ENCODE measurements at places on chromosomes 12 and 14.

GRCh38 chr12:34142430-34142829, 120.1 kb downstream of the ALG10 start:
- DNase-seq = no peak

DNA sequence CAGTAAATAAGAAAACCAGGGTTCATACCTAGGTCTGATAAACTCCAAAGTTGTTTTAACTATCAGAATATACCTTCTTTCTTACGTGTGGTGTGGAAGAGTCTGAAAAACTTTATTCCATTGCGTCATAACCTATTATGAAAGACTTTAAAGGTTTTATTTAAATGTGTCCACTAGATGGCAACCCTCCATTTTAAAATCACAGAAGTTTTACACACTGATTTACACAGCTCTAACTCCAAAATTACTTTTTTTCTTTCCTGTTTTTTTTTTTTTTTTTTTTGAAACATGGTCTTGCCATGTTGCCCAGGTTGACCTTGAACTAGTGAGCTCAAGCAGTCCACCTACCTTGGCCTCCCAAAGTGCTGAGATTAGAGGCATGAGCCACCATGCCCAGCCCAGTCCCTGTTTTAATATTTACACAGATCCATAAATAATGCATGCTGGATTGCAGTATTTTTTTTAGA, 17.3 kb upstream of the TMPRSS12 start:
- DNase-seq = peak; percentile 44

- DNase-seq = peak; percentile 71
Measured at GRCh38 chr12:57173089-57173488, 25.7 kb upstream of the LRP1-AS start.

DNA sequence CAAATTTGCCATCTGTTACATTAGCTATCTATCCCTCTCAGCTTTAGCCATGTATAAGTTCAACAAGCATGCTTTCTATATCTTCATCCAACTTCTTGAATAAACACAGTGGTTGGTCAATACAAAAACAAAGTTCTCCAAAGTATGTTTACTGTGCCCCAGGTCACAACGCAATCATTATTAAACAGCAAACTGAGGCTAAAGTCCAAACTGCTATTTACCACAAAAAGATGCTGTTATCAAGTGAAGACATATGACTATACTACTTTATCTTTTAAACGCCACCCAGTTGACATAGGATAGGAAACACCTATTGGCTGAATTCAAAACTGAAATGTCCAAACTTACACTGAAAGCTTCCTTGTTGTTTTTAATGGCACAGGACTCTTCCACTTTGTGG, 11.7 kb downstream of the ZCCHC8 start:
- no peak for DNase-seq

- DNase-seq = no peak
Measured at GRCh38 chr12:76255692-76256091, 92.5 kb downstream of the BBS10 start.

- DNase-seq = no peak
Measured at GRCh38 chr12:41407232-41407799, 219.2 kb downstream of the PDZRN4 start.

DNA sequence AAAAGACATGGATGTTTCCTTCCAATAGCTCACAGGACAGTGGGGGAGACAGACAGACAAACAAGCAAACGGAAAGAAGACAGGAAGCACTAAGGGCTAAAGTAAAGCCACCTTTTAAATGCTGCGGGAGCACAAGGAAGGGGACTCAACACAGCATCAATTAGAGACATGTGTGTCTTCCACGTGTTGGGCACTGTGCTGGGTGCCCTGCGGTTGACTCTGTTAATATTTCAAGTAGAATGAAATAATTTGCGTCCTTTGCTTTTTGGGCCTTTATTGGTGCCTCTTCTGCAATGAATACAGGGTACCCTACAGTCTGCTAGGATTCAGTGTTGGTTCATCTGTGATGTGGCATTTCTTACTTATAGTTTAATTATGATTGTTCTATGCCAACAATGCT, 90.9 kb upstream of the CPM start:
- no peak for DNase-seq

GRCh38 chr14:99226687-99227086, 45.3 kb downstream of the BCL11B start:
- DNase-seq = no peak

DNA sequence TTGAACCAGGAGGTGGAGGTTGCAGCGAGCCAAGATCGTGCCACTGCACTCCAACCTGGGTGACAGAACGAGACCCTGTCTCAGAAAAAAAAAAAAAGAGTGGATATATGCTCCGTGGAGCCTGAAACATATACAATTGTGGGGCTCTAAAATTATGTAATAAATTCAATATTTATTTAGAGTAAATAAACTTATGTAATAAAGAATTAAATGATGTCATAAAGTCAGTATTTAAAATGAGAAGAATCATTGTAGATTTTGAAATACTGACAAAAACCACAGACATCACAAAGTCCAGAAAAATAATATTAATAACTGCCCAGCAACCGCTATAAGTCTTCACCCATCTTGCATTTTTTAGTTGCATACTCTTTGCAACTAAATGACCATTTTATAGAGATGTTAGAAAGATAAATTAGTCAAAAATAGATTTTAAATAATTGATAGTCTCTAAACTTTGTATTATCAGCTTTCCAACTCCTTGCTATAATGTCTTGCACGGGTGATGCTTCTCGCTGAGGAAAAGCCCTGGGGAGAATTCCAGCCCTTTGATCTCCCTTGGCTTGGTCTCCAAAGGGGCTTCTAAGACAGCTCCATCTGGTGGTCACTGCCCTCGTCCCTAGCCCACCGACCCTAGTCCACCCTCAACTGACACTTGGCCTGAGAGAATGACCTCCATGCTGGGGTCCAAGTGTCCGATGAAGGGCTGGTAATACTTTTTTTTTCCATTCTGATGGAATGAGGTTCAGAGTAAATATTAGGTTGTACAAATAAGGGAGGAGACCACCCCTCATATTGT, 7.9 kb upstream of the TMBIM6 start:
- no peak for DNase-seq

- peak; percentile 18 for DNase-seq
Measured at GRCh38 chr14:105088812-105089745, 23.8 kb upstream of the GPR132 start.

GRCh38 chr12:12327802-12328201, 22.2 kb downstream of the MANSC1 start:
- DNase-seq = peak; percentile 71

- peak; percentile 25 for DNase-seq
Measured at GRCh38 chr12:67161322-67161918, 107.7 kb upstream of the CAND1 start.

DNA sequence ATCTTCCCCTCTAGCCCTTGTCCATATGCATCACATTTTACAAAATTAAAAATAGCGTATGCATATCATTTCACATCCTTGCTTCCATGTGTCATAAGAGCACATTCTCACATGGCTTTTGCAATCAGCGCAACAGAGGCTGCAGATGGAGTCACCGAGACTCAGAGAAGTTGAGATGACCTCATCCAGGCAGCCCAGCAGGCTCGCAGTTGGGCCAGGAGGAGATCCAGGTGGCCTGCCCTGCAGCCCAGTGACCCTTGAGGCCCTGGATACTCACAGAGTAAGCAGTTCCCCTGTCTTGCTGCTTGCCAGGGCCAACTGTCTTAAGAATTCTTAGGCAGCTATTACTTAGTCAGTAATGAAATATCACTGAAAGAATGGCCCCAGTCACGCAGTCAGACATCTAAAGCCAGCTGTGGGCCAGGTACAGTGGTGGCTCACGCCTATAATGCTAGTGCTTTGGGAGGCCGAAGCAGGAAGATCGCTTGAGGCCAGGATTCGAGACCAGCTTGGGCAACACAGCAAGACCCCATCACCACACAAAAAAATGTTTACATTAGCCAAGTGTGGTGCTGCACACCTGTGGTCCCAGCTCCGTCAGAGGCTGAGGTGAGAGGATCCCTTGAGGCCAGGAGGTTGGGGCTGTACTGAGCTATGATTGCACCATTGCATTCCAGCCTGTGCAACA, 9.1 kb downstream of the CAMKK2 start:
- DNase-seq = no peak

GRCh38 chr12:131332224-131332623, 378.5 kb downstream of the ADGRD1 start:
- DNase-seq = no peak

- DNase-seq = no peak
Measured at GRCh38 chr14:89576145-89576927, 159.3 kb upstream of the FOXN3 start.

DNA sequence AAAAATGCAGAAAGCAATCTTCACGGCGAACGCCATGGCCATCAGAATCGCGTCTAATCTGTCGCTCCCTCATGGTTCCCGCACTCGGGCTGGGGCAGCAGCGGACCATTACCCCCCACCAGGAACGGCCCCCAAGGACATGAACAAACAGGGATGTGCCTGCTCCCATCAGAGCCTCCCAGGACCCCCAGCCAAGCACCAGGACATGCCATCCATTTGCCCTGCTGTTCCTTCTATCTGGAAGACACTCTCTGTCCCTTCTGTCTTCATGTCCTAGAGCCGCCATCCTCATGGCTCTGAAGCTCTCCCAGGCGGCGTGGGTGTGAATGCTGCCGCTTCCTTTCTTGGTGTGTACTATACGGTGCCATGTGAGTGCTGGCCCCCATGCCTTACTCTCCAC, 371.8 kb downstream of the BCL11B start:
- DNase-seq = no peak

- no peak for DNase-seq
Measured at GRCh38 chr12:6198556-6198955, 1.6 kb upstream of the CD9 start.

DNA sequence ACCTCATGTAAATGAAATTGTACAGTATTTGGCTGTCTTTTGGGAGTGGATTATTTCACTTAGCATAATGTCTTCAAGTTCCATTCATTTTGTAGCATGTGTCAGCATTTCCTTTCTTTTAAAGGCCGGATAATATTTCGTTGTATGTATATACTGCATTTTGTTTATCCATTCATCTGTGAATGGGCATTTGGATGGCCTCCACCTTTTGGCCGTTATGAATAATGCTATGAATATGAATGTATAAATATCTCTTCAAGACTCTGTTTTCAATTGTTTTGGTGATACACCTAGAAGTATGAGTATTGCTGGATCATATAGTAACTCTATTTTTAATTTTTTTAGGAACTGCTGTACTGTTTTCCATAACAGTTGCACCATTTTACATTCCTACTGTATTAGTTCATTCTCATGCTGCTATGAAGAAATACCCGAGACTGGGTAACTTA, 164.9 kb downstream of the DYRK2 start:
- DNase-seq = no peak

- DNase-seq = no peak
Measured at GRCh38 chr14:104515059-104515810, 64.3 kb upstream of the C14orf180 start.

DNA sequence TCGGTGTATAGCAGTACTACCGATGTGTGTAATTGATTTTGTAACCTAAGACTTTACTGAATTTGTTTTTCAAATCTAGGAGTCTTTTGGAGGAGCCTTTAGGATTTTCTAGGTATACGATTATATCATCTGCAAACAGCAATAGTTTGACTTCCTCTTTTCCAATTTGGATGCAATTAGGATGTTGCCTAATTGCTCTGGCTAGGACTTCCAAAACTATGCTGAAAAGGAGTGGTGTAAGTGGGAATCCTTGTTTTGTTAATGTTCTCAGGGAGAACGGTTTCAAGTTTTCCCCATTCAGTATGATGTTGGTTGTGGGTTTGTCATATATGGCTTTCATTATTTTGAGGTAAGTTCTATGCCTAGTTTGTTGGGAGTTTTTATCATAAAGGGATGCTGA, 171.6 kb upstream of the PDE3A start:
- no peak for DNase-seq

DNA sequence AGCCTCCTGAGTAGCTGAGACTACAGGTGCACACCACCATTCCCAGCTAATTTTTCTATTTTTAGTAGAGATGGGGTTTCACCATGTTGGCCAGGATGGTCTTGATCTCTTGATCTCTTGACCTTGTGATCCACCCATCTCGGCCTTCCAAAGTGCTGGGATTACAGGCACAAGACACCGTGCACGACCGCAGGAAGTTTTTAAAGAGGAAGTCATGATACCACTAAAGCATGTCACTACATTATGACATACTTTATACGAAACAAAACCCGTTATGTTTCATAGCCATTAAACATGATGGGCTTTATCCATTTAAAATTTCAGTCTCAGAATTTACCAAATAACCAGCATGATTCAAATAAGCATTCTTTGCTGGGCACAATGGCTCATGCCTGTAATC, 83.8 kb upstream of the DUSP6 start:
- DNase-seq = no peak

DNA sequence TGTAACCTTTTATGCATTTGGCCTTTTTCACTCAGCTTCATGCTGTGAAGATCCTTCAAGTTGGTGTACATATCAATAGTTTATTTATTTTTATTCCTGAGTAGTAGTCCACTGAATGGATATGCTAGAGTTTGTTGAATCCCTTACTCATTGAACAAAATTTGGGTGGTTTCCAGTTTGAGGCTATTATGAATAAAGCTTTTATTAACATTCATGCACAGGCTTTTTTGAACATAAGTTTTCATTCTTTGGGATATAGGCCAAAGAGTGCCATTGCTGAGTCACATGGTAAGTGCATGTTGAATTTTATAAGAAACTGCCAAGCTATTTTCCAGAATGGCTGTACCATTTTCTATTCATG, 59.5 kb upstream of the CAPRIN2 start:
- DNase-seq = no peak

DNA sequence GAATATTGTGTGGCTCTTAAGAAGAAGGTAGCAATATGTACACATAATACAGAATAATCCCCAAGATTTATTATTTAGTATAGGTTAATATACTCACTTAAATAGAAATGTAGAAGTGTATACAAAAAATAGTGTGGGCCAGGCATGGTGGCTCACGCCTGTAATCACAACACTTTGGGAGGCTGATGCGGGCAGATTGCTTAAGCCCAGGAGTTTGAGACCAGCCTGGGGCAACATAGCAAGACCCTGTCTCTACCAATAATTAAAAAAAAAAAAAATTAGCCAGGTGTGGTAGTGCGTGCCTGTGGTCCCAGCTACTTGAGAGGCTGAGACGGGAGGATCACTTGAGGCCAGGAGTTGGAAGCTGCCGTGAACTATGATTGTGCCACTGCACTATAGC, 15.3 kb upstream of the HVCN1 start:
- DNase-seq = no peak

DNA sequence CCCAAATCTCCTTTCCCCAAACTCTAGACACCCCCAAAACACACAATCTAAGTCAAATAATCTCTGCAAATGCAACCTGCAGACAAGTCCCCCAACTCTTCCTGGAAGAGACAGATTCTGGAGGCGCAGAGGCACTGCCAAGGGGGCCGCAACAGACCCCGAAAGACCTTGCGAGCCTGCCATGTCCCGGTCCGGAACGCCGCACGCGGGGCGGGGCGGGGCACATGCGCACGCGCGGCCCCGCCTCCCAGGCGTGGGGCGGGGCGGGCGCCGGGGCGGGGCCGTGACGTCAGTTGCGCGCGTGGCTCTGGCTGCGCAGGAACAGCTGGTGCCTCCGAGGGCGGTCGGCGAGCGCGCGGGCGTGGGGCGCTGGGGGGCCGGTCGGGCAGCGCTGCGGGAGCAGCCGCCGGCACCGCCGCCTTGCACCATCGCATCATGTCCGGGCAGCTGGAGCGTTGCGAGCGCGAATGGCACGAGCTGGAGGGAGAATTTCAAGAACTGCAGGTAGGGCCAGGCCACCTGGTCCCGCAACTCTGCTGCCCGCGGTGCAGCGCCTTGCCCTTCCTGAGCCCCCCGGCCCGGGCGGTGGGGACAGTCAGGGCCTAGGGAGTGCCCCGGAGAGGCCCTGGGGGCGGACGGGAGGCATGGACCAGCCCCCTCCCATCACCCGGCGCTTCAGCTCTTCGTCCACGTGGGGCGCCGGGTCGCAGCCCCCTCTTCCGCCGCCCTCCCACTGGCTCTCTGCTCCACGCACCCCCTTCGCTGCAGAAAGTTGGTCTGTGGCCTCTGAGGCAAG, at the start of gene TMEM120B:
TMEM120B (plus strand) TSS at position 292 of the 796 bp plus-strand sequence; CDS start at position 436, 144 bp downstream.
- DNase-seq = peak; percentile 96
